ENCODE measurements at places on chromosomes 1 and 21.

GRCh38 chr1:201639826-201640225 lies 100.9 kb downstream of the NAV1 start:
- DNase-seq = no peak

- DNase-seq = peak; percentile 79
Observed at GRCh38 chr1:150537732-150538684, 11.2 kb upstream of the ADAMTSL4 start.

GRCh38 chr1:58572690-58573089 lies 4.4 kb downstream of the TACSTD2 start:
- no peak for DNase-seq

- DNase-seq = peak; percentile 55
Observed at GRCh38 chr21:36854391-36854790, 112.1 kb downstream of the HLCS start.

- DNase-seq = no peak
Observed at GRCh38 chr1:112855152-112855828, 100.7 kb downstream of the SLC16A1 start.

- DNase-seq = no peak
Observed at GRCh38 chr21:23936224-23936623, 1671.1 kb downstream of the MRPL39 start.

GRCh38 chr1:187413405-187414169 lies 584.8 kb downstream of the PLA2G4A start:
- DNase-seq = peak; percentile 45

DNA sequence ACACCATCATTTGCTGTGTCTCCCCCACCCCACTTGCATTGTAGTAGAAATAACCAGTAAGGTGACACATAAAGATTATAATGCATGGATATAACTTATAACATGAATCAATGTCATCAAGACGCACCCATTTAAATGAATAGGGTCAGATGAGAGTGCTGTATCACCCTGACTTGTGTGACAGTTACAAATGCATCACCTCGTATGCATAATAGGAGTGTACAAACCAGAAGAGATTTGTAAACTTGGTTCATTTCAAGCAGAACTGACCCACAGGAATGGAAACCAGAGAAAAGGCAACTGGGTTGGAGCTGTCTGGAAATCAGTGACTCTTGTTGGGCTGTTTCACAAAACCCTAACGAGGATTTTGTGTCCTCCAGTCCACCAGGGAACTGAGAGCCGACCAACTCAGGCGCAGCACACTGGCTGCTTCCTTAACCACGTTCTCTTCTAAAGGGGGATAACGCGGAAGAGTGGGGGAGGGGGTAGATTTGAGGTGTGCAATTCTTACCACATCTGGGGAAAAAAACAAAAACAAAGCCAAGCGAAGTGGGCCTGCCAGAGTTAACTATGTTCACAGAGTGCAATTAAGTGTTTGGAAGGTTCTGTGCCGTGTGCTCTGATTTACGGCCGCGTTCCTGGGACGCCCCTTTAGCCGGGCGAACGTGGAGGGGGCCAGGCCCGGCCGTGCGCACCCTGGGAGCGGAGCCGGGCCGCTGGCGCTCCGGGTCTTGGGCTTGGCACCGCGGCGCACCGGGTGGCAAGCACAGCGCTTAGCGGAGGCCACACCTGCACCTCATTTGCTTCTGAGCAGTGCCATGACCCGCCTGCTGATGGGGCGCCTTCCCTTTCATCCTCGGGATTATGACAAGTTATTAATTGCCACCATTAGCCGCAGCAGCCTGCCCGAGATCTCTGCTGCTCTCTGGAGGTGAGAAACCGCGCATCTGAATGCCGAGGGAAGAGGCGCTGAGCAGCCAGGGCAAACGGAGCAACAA lies 248.8 kb upstream of the FOXD3 start:
- no peak for DNase-seq

DNA sequence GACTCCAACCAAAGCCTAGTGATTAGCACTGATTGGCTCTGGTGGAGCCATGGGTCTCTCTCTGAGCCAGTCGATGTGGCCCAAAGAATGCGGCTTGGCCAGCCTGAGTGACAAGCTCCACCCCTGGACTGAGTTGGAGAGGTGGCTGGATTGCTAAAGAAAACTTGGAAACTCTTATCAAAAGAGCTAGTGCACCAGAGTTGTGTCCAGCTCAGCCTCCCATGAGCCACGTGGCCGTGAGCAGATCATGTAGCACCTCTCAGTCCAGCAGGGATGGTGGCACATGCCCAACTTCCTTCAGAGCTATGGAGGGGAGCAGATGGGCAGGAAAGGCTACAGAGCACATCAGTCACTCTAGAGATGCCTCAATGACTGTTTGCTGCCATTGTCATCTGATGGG lies 142.8 kb upstream of the VAMP3 start:
- no peak for DNase-seq

- peak; percentile 17 for DNase-seq
Observed at GRCh38 chr21:19565587-19565986, 1162.0 kb upstream of the TMPRSS15 start.

- peak; percentile 84 for DNase-seq
Observed at GRCh38 chr1:2231532-2232254, 3.6 kb downstream of the SKI start.

- DNase-seq = peak; percentile 61
Observed at GRCh38 chr1:54254055-54254454, 54.1 kb downstream of the MRPL37 start.

DNA sequence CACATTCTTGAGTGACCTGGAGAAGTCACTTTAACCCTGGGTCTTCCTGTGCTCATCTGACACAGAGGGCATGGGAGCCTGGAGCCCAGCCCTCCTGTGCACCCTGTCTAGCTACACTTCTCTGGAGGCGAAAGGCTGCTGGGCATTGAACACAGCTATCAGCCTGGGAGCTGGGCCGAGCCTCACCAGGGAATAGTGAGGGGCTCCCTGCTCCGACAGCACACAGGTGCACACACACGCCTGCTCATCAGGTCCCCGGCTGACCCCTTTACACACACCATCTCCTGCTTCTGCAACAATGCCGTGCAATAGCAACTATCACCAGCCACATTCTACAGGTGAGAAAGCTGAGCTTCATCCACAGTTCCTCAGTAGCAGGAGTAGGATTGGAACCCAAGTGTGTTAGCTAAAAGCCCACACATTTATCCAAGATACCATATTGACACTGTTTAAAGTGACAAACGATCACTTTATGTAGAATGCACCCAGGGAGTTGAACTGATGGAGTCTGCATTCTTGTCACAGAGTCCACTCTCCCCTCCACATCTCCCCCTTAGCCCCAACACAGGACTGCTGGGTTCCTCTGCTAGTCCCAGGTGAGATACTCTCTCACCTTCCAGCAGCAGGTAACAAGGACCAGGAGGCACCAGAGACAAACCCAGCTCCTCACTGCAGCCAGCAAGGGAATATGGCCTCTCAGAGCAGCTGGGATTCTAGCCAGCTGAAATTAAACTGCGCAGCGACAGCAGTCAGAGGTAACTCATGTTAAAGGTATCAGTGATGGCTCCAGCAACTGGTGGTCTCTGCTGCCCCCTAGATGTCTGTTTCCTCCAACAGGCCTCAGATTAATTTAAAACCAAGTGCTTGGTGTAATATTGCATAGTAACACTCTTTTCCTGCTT lies 18.3 kb upstream of the CAPN8 start:
- DNase-seq = no peak

DNA sequence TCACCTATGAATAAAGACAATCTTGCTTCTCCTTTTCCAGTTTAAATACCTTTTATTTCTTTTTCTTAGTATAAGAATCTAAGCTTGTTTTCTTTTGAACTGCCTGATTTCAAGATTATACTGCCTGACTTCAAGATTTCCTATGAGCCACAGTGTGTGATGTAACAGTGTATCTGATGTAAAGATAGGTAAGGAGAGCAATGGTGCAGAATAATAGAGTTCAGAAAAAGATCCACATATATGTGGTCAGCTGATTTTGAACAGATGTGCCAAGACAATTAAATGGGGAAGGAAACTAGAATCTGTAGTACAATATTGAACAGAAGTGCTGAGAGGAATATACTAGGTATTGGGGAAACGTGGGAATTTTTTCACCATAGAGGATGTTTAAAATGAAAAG lies 21.0 kb downstream of the EXO1 start:
- no peak for DNase-seq

- no peak for DNase-seq
Observed at GRCh38 chr1:214361636-214362035, 80.7 kb downstream of the SMYD2 start.

All from amniotic epithelial cell (primary cell).